Stimulated activated CD8-positive, alpha-beta memory T cell treated with anti-CD3 and anti-CD28 coated beads, Interleukin-7, amount 100 ng/mL, for 1 hour (primary cell): ENCODE measurements at places on chromosomes 1 and 21.

DNA sequence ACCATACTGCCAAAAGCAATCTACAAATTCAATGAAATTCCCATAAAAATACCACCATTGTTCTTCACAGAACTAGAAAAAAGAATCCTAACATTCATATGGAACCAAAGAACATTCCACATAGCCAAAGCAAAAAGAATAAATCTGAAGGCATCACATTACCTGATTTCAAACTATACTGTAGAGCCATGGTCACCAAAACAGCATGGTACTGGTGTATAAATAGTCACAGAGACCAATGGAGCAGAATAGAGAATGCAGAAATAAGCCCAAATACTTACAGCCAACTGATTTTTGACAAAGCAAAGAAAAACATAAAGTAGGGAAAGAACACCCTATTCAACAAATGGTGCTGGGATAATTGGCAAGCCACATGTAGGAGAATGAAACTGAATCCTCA, 6.2 kb upstream of the DEPDC1 start:
- no peak for DNase-seq

DNA sequence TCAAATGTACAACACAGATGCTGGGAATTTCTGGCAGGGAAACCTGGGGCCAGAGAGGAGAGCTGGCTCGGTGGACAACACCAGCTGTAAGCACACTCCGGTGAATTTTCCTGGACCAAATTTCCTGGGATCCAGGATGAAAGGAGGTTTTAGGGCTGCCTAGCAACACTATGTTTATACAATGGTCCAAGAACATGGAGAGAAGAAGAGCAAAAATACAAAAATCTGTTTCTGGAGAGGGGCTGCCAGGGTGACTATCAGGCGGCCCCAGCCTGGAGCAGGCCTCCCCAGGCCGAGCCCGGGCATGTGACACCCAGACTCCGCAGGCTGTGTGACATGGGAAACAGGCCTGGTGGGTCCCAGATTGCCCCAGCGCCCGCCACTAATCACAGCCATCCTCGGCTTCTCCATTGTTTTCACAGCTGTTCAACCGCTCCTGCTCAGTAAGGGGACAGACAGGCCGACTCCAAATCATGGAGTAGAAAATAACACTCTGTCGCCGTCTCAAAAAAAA, 336.0 kb upstream of the NFIA start:
- no peak for DNase-seq

DNA sequence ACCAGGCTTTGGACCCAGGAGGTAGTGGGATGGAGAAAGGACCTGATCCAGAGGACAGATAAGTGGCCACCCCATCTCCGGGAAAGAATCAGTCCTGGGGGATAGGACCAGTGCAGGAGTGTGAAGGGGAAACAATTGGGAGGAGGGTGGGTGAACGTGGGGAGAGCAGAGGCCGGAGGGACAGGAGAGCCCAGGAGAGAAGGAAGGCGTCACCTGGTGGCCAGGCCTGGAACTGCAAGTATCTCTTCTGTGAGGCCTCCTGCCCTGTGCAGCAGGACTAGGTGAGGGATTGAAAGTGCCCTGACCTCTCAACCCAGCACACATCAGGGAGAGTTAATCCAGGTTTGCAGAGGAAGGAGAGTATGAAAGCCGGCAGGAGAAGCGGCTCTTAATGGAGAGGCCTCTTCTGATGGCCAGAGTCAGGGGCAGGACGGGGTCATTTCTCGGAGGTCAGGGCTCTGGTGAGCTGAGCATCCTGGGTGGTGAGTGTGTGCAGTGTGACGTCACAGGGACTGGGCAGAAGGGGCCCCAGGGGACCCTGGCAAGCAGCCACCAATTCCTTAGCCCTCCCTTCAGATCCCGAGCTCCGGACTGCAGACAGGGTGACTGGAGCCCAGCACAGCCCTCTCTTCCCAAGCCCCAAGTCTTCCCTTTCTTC, 9.2 kb upstream of the LAD1 start:
- peak; percentile 20 for DNase-seq

- no peak for DNase-seq
Observed at GRCh38 chr1:54376430-54377039, 29.7 kb downstream of the SSBP3 start.

DNA sequence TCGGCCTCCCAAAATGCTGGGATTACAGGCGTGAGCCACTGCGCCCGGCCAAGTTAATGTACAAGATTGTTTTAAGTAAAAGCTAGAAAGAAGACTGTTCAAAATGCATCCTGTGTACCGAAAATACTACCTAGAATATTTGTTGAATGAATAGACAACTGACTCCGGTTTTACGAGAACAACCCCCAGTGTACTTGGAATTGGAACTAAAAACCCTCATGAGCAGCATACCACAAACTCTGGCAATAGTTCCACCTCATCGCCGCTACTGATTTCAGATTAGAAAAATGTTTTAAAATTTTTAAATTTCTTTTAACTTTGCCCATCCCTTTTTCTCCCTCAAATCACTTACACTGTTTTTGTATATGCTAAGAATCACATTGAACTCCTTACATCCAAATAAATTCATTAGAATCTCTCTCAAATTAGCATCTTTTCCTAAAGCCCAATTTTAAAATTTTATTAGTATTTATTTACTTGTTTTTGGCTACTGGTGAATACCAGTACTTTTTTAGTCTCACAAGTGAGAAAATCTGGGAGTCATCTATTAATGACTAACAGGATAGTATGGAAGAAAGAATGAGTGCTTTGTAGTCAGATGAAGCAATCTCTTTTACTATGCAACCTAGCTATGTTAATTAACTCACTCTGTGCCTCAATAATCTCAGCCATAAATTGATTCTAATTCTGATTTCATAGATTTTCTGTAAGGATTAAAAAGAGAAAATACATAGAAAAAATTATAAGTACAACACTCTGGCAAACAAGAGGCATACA, 95.1 kb downstream of the GPATCH2 start:
- no peak for DNase-seq

DNA sequence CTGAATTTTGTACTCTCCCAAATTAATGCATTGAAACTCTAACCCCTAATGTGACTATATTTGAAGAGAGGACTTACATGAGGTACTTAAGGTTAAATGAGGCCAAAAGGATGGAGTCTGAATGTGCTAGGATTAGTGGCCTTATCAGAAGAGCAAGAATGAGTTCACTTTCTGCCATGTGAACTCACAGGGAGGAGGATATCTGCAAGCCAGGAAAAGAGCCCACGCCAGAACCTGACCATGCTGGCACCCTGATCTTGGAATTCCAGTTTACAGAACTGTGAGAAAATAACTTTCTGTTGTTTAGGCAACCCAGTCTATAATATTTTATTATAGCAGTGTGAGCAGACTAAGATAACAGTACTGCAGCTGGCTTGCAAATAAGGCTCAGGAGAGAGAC, 12.2 kb upstream of the FASLG start:
- no peak for DNase-seq
